ENCODE measurements at places on chromosomes 2 and 18.
A peak's percentile ranks its signal among the peaks of the same experiment; 100 is the strongest.

DNA sequence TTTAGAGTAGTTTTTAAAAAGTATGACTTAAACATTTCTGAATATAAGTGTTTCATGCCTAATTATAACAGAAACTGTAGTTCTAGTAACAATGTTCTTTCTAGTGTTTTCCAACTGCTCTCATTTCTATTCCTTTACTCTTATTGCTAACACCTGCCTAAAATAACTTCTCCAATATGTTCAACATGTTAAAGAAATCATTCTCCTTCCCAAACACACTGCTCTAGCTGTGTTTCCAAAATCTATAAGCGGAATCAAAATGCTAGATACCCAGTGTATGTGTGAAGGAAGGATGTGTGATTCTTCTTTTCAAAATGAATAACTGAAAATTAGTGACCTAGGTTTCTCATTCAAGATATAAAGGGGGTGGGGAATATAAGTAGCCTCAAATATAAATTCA, 89.1 kb downstream of the ATAD2B start:
- DNase-seq = no peak

DNA sequence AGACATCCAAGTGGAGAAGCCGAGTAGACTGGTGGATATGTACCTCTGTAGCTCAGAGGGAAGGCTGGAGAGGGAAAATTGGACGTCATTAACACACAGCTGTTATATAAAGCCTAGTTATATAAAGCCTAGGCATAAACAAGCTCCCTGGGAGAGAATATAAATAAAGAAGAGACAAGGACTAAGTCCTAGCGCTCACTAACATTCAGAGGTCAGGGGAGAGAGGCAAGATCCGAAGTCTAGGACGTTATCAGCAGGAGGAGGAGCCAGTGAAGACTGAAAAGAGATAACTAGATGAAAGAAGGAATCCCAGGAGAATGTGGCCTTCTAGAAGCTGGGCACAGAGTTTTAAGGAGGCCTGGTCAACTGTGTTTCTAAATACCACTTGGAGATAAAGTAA, 55.3 kb downstream of the NOL10 start:
- DNase-seq = no peak

DNA sequence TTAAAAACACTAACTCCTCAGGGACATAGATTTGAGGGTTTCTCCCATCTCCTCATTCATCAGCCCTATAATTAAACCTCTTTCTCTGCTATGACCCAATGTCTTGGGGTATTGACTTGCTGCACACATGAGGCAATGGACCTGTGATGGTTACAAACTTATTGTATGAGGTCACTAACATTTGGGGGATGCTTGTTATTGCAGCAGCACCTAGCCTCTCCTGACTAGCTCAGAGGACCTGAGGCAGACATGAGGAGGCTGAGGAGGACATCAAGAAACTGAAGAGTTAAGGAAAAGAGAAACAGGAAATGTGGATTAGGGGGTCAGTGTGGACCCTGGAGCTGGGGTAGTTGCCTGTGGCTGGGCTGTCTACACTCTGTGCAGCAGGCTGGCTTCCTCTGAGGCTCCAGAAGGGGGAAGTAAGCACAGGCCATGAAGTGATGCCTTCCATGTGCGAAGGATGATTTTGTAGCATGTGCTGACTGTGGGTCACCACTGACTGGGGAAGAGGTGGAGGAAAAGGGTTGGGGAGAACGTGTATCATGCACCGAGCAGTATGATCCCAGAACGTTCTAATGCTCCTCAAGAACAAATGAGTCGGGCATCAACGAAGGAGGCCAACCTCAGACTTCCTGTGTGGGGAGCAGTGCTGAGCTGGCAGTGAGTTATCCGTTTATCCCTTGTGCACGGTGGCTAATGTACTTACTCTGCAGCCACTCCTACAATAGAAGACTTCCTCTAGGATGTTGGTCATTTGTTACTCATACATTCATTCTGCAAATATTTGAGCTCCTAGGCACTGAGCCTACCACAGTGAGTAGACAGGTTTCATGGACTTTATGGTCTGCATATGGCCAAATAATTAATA, 42.1 kb upstream of the RFX8 start:
- DNase-seq = no peak

DNA sequence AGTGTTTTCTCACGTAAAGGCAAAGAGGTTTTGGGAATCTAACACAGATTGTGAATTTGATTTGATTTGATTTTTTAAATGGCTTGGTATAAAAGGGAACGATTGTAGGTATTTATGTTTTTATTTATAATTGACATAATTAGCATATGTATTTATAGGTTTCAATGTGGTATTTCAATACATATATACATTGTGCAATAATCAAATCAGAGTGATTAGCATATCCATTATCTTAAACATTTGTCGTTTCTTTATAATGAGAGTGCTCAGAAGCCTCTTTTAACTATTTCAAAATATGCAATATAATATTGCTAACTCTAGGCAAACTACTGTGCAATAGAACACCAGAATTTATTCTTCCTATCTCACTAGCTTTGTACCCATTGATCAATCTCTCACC, 35.1 kb upstream of the CDH2 start:
- no peak for DNase-seq

GRCh38 chr2:209348433-209348832, 75.4 kb upstream of the MAP2 start:
- no peak for DNase-seq

- no peak for DNase-seq
Measured at GRCh38 chr2:197868206-197868605, 63.8 kb downstream of the PLCL1 start.

GRCh38 chr18:62437235-62438017, 85.4 kb upstream of the ZCCHC2 start:
- DNase-seq = no peak

DNA sequence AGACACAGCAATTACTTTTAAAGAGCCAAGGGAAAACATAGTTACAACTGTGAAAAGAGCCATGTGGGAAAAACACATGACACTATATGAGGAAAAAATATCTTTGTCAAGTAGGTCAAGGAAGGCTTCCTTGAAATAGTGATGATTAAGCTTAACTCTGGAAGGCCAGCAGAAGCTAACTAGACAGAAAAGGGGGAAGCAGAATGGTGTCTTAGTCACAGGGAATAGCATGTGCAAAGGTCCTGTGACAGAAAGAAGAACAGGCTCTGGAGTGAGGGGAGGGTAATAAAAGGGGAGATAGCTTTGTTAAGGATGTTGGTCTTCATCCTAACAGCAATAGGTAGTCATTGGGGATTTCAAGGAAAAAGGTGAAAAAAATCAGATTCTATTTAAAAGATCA, 64.0 kb downstream of the ARHGAP25 start:
- no peak for DNase-seq

DNA sequence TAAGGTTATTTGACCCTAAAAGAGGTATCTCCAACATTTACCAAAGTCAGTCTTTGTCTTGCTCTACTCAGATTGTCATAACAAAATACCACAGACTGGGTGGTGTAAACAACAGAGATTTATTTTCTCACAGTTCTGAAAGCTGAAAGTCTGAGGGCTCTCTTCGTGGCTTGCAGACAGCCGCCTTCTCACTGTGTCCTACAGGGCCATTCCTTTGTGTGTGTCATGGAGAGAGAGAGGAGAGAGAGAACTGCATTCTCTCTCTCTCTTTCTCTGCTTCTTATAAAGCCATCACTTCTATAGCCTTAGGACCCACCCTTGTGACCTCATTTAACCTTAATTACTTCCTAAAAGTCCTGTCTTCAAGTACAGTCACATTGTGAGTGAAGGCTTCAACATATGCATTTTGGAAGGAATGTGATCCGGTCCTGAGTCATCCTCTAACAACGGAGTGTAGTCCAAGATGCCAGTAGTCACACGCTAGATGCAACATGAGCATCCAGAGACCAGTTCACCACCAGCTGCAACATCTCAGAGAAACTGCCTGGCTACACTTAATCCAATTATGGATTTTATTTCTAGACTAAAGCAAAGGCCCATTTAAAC, 130.2 kb downstream of the CD226 start:
- DNase-seq = no peak

DNA sequence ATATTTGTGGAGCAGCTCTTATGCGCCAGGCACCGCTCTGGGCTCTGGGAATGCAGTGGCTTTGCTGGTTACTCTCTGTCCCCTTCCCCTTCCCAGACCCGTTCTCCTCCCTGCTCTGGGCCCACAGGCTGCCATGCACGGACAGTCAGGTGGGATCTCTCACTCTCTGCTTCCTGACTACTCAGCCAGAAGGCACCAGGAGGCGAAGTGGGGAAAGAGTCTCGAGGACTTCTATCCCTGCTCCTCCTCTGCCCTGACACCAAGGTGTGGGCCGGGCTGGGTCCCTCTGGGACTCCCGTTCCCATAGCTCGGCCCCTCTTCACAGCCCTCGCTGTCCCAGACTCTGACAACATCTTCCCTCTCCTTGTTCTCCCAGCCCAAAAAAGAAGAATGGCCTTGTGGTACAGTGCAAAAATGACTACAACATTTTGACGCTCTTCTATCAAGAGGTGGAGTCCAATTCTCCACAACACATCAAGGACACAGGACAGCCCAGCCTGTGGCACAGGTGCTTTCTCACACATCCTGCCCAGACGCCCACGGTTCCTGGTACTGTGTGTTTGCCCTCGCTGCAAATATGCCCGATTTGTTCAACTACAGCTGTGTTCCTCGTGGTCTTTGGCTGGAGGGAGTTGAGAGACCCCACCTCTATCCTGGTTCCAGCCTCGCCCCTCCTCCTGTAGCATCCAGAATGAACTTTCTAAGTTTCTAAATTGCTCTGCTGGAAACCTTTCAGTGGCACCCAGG, 14.0 kb upstream of the DUSP2 start:
- DNase-seq = no peak

DNA sequence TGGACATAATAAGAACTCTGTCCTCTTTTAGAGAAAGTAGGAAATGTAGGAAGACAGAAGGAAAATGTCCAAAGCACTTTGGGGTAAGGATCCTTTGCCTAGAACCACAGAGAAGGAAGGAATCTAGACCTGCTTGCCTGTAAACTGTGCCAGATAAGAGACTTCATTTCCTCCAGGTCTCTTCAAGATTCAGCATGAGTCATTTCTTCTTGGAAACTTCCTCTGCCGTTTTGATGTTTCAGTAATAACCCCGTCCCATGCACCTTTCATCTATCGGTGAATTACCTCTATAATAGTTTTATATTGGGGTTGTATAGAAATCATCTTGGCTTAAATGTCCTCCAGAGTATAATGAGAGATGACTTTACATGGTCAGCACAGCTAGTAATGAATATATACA, 63.2 kb upstream of the LRATD1 start:
- DNase-seq = no peak

- DNase-seq = peak; percentile 87
Measured at GRCh38 chr18:62018034-62018758, 125.4 kb upstream of the RNF152 start.

DNA sequence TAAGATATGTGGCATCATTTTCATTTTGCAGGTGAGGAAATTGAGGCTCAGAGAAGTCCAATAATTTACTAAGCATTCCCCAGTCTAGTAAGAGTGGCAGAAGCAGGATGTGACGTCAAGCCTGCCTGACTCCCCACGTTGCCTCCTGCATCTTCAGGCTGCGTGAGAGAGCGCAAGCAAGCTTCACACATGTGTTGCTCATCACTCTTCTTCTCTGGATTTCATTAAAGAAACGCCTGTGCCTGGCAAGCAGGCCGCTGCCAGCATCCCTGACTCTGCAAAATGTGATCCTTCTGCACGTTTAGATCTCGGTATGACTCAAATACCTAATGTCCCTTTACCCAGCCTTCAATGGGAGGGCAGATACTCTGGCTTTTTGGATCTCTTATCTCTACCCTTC, 96.8 kb downstream of the PRKCE start:
- DNase-seq = no peak

GRCh38 chr2:149988361-149988760, 400.8 kb upstream of the MMADHC start:
- no peak for DNase-seq

DNA sequence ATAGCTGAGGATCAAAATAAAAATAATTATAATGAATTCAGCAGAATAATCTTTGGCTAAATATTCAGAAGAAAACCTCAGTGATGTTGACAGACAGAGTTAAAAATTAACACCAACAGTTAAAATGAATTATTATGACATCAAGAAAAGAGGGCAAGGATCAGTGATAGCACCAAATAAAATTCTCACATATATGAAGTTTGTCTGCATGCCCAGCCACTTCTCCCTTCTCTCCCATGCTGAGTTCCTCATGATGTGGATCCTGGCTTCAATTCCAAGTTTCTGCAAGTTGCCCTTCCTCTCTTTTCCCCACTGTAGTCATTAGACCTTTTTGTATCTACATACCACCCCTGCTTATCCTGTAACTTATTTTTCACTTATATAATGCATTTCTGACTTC, 6.8 kb downstream of the STRADB start:
- DNase-seq = no peak

DNA sequence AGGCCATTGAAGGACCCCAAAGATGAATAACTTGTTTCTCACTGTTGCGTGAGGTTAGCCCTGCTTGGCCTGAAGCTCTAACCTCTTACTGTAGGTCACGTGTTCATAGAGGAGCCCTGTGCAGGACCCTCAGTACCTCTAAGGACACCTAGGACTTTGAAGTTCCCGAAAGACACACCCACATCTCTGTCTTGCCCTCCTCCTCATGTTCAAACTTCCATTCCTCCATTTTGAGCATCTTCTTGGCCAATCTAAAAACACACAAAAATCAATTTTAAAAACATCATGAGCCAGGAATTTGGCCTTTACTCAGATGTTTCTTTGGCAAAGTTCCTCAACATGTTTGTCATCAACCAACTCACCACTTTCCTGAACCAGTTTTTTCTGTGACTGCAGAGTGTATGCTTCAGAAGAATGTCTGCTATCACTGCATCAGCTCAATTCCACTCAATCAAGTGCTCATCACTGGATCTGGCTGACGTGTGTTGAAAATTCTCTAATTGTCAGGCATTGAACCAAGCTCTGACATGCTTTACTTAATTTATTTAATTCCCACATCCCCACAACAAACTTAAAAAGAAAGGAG, 101.6 kb downstream of the AP1S3 start:
- DNase-seq = no peak

DNA sequence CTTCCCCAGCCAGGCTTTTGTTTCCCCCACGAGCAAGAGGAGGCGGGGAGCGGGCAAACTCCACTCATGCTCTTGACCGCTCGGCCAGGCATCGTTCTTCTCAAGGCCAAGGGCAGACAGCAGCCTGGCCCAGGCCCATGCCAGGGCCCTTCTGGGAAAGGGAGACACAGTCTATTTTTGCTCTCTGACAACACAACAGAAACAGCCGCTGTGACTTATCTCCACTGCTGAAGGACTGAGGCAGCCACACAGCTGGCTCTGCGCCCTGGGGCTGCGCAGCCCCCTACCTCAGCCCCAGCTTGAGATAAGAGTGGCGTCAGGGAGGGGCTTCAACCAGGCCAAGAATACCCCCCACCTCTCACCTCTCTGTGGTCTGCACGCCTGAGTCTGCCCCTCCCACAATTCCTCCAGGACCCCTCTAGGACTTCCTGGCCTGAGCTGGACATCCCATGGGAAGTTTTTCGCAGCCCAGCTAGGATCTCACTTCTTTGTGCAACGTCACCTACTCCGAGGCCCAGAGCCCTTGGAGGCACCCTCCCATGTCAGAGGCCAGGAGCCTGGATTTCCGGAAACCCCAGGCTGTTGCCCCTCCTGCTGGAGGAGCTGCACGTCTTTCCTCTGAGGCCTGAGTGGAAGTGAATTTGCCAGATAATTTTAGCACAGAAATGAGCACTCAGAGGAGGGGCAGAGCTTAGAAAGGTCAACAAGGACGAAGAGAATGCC, 118.9 kb upstream of the OTOS start:
- DNase-seq = no peak

GRCh38 chr2:169275696-169276444, 86.5 kb downstream of the LRP2 start:
- DNase-seq = no peak
